ENCODE measurements at places on chromosomes 5 and 9.
A peak's percentile ranks its signal among the peaks of the same experiment; 100 is the strongest.

GRCh38 chr9:95003689-95004410, 277.4 kb downstream of the AOPEP start:
- peak; percentile 38 for DNase-seq

DNA sequence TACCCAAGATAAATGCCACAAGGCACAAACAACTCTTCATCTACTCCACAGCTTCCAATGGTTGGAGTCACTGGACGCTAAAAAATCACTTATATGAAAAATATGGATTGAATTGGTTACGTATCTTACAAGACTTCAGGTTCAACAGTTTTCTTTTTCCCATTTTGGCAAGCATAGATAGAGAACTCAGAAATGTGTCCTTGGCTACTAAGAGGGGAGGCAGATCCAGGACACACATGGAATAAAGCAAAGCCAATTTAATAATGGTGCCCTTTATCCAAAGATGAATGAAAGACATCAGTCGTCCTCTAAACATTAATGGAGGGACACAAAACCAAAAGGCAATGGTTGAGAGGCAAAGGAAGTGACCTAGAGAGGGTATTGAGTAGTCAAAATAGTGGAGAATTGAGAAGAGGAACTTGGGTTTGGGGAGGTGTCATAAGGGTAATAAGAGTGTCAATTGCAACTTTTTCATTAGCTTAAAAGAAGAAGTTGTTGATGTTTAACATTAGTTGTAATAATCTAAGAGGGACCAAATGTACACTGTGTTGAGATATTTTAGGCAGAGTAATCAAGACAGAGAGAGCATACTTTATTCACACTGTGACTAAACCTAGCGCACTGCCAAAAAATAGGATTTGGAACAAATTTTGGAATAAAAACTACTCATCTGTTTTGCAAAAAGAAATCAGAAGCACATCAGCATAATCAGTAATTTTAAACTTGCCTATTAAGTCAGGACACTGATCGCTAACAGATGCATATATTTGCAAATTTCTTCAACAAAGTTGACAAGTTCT, 308.2 kb downstream of the ARL15 start:
- DNase-seq, result peak; percentile 42

DNA sequence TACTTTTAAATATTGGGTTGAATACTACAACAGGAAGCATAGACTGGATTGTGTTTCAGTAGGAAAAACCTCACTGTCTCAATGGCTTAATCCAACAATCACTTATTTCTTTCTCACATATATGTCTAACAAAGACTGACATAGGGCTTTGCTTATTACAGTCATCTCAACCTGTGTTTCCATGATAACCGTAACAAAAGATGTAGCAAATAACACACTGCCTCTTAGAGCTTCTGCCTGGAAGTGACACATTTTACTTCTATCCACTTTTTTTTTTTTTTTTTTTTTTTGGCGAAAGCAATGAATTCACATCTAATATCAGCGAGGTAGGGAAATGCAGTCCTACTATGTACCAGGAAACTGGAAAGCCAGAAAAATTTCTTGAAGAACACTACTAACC, 204.9 kb upstream of the CDKN2B start:
- DNase-seq, result no peak

DNA sequence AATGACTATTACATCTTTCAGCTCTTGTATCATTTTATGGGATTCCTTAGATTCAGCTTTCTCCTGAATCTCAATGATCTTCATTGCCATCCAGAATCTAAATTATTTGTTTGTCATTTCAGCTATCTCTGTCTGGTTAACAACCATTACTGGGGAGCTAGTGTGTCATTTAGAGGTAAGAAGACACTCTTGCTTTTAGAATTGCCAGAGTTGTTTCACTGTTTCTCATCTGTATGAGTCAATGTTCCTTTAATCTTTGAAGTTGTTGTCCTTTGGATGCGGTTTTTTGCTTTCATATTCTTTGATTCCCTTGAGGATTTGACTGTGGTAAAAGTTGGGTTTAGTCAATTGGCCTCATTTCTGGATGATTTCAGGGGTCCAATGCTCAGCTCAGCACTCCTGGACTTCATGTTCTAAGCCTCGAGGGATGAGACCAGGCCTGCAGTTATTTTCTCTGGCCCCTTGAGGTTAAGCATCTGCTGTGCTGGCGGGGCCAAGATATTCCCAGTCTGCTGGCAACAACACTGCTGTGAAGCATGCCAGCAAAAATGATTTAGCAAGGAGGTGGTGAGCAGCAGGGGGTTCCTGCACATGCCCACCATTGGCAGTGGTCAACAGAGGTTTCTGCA, 102.4 kb upstream of the PCSK5 start:
- no peak for DNase-seq

DNA sequence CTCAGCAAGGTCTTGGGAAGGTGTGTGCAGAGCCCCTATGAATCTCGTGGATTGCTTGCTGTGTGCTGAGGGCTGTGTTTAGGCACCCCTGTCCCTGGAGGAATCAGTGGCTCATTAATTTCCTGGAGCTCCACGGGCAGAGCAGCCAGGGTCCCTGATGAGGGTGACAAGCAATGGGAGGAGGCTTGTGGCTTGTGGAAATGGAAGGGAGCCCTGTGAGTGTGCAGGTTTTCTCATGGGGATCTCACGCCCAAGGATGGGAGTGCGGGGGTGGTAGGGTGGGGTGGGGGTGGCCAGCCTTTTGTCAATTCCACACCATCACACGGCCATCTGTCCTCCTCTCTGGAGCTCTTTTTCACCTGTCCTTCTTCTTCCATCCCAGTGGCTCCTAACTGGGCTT, 25.3 kb downstream of the PHF2 start:
- no peak for DNase-seq

DNA sequence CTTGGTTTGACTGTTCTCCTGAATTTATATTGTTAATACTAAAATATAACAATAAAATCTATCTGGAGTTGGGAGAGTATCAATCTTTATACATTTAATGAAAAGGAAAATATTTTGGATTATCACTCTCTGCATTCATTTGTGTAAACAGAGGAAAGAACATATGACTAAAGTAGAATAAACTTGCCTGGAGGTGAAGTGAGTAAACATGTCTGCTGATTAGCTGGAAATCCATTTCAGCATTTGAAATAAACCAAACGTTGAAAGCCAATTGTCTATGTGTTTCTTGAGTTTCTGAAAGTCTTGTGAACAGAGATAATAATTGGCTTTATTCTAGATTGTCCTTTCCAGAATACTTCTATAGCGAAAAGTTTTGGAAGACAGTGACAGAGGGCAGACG, 776.2 kb downstream of the SEMA5A start:
- DNase-seq, result no peak

- DNase-seq, result no peak
Measured at GRCh38 chr9:78468231-78468630, 171.3 kb downstream of the PSAT1 start.

- no peak for DNase-seq
Measured at GRCh38 chr9:110346325-110346724, 8.7 kb upstream of the TXNDC8 start.

GRCh38 chr9:125821078-125821477, 73.9 kb downstream of the PBX3 start:
- DNase-seq, result no peak

GRCh38 chr9:88076286-88077070, 61.8 kb downstream of the SPATA31C2 start:
- DNase-seq, result no peak

- no peak for DNase-seq
Measured at GRCh38 chr5:116212225-116212624, 127.4 kb downstream of the COMMD10 start.

DNA sequence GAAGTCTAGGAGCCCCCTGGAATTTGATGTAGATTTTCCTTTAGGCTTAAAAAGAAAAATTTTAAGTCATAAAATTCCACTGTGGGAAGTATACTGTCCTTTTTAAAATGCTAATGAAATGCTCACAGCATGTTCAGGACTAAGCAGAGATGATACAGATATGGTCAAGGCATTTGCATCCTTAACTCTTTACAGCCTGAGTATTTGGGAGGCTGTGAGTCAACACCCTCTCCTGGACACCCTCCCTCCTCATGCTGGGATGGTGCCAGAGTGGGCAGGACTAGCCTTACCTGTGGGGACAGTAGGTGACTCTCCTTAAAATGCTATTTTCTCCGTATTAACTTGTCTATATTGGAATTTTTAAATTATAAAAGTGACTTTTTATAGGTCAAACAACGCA, 197.4 kb upstream of the ELL2 start:
- DNase-seq, result no peak

- DNase-seq, result no peak
Measured at GRCh38 chr5:5164163-5164562, 24.0 kb downstream of the ADAMTS16 start.

GRCh38 chr5:6961123-6961522, 247.9 kb downstream of the TENT4A start:
- no peak for DNase-seq

DNA sequence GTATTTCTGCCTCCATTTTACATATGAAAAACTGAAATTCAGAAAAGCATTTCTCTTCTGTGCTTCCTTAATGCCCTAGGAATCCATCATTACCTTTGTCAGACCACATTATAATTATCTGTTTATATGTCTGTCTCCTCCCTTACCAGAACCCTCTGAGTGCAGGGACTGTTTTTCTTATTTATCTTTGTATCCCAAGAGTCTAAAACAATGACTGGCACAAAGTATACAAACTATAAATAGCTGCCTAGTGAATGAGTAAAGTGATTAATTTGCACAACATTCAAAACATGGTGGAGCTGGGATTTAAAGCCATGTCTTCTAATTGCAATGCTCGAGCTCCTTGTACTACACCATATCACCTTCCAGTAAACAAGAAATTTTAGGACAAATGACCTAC, 49.3 kb upstream of the HK3 start:
- DNase-seq, result no peak

GRCh38 chr5:34737731-34738130, 81.6 kb downstream of the RAI14 start:
- no peak for DNase-seq

- DNase-seq, result peak; percentile 30
Measured at GRCh38 chr9:87445646-87446045, 52.0 kb upstream of the DAPK1 start.

- DNase-seq, result no peak
Measured at GRCh38 chr9:129250786-129251185, 72.7 kb upstream of the IER5L start.

DNA sequence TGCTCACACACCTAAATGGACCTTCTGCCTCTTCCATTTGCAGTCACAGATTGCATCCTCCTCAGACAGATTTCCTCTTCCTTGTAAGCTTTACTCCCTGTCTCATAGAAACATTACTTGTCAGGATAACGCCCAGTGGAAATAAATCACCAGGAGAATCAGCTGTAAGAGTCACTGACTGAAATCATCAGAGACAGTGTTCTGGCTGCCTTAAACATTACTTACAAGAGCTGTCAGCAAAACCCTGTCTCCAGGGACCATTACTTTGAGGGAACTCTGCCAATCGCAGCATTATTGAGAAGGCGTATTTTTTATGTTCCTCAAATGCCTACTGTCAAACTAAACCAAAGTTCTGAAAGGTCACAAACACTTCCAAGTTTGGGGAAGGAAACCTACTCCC, 5.9 kb downstream of the DPYSL3 start:
- DNase-seq, result no peak

GRCh38 chr5:28046596-28046995, 1008.2 kb upstream of the CDH9 start:
- no peak for DNase-seq

DNA sequence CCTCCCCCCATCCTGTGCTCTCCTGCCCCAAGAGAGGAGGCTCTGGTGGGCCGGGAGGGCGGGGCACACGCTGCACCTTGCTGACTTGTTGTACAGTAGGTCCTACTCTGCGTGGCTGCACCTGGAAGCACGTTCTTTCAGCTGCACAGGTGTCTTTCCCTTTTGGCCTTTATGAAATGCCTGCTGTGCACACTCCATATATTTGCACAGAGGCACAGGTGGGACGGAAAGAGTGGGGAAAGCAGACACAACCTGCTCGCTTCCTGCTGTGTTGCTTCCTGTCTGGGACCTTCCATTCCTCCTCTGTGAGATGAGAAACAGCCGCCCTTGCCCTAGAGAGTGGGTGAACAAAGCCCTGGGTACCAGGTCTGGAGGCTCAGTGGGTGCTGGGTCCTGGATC, 4.8 kb downstream of the USP20 start:
- DNase-seq, result no peak

GRCh38 chr5:63125862-63126261, 547.2 kb downstream of the LRRC70 start:
- DNase-seq, result peak; percentile 13
